ENCODE measurements at places on chromosomes 7 and 10.

DNA sequence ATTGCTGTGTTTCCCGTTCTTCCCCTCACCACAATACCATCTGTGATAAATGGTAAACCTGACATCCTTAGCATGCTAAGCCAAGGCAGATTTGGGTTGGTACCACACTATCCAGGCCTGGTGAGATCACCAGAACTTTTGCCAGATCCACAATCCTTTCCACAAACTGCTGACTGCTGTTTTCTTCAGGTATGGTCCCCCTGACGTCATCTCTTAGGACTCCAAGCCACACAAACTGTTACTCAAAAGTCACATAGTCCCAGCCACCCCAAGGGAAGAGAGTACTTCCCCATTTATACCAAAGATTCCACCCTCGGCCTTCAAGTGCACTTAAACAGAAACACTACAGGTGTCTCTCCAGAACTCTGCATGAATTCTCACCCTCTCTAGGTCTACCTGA, 34.8 kb downstream of the SLC25A13 start:
- peak; percentile 58 for DNase-seq

- no peak for DNase-seq
These were observed 4.7 kb downstream of the EEPD1 start for GRCh38 chr7:36157527-36158320.

DNA sequence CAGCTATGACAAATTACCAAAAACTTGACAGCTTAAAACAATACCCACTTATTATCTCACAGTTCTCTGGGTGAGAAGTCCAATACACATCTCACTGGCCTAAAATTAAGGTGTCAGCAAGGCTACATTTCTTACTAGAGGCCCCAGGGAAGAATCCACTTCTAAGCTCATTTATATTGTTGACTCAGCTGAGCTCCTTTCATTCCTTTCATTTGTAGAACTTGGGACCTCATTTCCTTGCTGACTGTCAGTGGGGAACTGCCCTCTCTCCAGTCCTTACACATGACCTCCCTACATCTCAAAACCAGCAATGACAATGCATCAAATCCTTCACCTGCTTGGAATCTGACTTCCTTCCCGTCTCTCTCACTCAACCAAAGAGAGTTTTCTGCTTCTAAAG, 240.3 kb downstream of the IPMK start:
- no peak for DNase-seq

DNA sequence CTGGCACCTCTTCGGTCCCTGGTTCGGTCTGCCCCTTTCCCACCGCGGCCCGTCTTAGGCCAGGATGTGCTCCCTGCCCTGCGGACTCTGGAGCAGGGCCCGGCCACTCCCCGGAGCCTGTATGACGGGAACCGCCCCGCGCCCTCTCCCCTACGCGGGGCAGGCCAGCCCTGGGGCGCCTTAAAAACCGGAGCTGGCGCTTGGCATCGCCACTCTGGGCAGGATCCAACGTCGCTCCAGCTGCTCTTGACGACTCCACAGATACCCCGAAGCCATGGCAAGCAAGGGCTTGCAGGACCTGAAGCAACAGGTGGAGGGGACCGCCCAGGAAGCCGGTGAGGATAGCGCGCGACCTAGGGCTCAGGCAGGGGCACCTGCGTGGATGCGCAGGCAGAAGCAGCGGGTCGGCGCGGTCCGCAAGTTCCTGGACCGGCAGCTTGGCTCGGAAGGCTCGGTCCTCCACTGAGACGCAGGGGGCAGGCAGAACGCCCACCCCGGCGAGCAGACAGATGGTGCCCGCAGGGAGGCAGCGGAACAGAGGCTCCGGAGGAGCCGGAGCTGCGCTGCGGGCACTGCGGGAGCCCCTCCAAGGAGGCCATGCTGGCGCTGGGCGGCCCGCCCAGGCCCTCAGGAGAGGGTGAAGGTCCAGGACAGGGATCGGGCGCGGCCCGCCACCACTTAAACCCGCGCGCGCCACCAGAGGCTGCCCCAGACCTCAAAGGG, at the start of gene ADIRF:
TSS of gene ADIRF (plus strand) at position 212 of the 723 bp plus-strand sequence. CDS start at position 275, 63 bp downstream.
- DNase-seq = no peak

DNA sequence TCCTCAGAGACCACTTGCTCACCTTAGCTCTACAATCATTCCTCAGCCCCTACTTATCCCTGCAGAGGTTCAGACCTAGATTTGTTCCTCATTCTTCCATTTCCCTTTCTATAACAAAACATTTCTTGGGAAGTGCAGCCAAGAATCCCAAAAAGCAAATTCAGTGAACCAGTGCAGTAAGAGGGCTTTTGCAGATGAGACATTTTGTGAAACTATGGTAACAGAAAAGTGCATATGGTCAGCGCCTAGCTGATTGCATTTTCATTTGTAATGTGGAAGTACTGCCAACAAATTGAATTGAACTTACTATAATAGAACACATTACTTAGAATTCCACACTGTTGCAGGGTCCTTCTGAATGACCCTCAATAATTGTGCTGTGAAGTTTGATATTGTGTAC, 18.6 kb downstream of the AGMO start:
- no peak for DNase-seq

- DNase-seq = no peak
These were observed 44.0 kb upstream of the COL13A1 start for GRCh38 chr10:69757553-69758309.

- DNase-seq = no peak
These were observed 16.9 kb upstream of the ATP6V0A4 start for GRCh38 chr7:138814816-138815332.

DNA sequence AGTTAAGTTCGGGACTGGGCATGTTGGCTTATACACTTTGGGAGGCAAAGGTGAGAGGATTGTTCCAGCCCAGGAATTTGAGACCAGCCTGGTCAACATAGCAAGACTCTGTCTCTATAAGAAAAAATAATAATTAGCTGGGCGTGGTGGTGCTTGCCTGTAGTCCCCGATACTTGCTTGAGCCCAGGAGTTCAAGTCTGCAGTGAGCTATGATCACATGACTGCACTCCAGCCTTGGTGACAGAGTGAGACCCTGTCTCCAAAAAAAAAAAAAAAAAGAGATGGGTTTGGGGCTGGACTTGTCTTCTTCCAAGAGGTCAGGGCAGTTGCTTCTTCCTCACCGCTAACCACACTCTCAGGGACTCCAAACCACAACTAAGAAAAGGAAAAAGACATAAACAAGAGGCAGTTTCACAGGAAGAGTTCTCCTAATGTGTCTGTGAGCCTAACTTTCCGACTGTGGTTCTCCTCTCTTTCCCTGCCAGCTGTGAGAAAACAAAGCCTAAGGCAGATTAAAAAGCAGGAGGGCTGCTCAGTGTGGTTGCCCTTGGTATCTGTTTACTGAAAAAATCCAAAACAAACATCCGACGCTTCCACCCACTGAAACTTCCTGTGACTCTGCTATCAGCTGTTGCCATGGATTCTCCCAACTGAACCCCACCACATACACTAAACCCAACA, 2.4 kb upstream of the SERPINE1 start:
- peak; percentile 64 for DNase-seq

DNA sequence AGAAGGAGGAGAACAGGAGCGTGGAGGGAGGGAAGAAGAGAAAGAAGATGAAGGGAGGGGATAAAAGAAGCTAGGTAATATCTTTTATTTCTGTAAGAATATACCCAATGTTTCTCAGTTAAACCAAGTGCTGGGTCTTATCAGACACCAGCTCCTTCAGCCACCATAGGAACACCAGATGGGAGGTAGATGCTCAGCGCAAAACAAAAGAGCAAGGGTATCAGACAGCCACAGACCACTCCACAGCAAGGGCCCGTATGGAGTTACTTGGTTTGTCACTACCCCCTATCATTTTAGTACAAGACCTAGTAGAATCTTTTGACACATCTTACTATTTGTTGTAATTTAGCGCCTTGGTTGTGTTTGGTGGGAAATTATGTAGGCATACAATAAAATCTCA, 65.9 kb upstream of the FAM133B start:
- DNase-seq = no peak

DNA sequence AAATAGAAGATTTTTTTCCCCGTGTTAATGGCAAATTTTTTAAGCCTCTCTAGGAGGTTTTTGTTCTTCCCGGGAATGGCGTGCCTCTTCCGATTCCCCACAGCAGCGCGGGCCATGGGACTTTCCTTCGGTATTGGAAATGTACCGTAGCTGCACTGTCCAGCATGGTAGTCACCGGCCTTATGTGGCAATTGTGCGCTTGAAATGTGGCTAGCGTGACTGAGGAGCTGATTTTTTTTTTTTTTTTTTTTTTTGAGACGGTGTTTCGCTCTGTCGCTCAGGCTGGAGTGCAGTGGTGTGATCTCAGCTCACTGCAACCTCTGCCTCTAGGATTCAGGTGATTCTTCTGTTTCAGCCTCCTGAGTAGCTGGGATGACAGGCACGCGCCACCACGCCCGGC, 938 bp upstream of the TCTN3 start:
- no peak for DNase-seq

- no peak for DNase-seq
These were observed 189.2 kb downstream of the CAMK1D start for GRCh38 chr10:12538491-12538995.

GRCh38 chr10:69906425-69906824, 104.7 kb downstream of the COL13A1 start:
- DNase-seq = no peak

GRCh38 chr7:15345216-15345615, 216.6 kb downstream of the AGMO start:
- DNase-seq = no peak

DNA sequence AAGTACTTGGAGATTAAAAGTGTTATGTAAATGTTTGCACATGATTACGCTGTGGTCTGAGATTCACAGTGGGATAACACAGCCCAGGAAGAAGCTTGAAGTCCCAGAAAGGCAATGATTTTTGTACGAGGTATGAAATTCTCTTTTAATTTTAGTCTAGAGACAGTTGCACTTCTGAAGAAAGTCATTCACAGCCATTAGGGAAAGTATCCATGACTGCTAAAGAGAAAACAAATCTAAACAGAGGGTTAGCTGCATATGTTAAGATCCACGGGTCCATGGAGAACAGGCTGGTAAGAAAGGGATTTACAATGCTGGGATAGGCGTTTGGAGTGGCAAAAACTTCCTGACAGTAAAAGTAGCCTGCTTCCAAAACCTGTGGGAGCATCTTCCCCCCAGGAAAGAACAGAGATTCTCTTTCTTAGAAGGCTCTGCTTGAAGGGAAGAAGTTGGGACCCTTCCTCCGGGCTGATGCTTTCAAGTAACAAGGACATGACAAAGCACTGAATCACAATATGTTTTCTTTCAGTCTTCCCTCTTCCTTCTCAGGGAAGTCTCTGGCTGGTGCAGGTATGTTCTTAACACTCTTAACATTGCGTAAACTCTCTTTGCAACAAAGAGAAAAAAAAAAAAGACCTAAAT, 220.8 kb upstream of the CELF2 start:
- no peak for DNase-seq

- DNase-seq = no peak
These were observed 40.9 kb downstream of the FHIP2A start for GRCh38 chr10:114862456-114862855.

- no peak for DNase-seq
These were observed 4.2 kb upstream of the ADAM12 start for GRCh38 chr10:126392469-126392868.

GRCh38 chr7:39565538-39565937, 666 bp upstream of the YAE1 start:
- DNase-seq = no peak

- no peak for DNase-seq
These were observed 167.7 kb upstream of the ADO start for GRCh38 chr10:62636825-62637248.

DNA sequence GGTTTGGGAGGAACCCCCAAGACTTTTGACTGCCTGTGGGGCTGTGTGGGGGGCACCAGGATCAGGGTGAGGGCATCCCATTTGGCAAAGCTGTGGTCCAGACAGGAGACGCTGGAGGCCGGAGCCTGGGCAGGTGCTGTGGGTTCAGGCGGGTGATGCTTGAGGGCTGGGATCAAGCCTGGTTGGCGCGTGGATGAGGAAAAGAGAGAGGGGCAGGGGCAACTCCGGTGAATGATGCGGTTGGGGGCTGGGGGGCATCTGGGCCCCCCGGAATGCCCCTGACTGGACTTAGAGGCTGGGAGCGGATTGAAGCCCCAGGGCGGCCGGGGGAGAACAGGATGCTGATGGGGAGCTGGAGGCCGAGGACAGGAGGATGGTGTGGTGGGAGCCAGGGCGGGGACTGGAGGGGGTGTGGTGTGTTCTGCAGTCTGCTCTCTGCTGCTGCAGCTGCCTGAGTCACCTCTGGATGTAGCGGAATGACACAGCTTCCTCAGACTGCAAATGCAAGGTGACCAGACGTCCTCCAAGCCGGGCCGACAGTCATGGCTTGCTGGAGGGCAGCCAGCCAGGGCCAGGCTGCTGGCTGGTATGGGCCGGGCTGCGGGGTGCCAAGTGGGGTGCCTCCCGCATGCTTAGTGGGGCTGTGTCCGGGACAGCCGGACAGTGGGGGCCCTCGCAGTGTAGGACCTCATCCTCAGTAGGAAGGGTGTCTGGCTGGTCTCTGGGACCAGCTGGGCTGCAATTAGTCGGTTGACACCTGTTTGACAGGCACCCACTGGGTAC, 3.2 kb downstream of the MAFK start:
- peak; percentile 79 for DNase-seq

DNA sequence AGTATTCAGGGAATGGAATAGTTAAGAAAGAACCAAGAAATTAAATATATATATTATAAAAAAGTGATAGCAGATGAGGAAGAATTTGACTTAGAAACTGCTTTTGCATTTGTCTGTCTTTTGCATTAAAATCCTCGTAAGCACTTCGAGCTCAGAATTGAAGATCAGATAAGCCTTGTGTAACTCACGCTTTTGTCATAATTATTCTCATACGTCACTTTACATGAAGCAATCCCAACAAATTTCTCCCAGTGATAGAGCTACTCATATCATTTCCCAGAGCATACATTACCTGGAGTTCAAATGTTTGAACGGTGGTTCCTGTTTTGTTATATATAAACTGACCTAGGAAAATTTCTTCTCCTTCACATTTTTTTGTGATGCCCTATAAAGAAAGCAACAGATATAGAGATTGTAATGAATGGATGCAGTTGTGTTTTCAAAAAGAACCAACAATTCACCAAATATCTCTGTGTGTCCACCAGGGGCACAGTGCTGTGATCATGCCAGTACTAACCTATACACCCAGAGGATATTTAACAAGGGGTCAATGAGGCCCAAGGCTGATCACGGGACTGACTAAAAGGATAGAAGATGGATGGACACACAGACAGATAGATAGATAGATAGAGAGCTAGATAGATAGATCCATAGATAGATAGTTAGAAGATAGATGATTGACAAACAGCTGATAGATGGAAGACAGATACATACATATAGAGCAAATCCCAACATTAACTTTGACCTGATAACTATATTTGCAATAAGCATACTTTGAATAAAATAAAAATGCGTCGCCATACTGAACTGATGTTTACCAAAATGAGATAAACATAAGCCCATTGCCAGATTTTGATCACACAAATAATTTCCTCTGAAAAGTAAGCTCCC, 9.3 kb upstream of the HUS1 start:
- DNase-seq = no peak
